Globus pallidus (tissue), 1 donor: ENCODE measurements at places on chromosomes 5 and 9.

DNA sequence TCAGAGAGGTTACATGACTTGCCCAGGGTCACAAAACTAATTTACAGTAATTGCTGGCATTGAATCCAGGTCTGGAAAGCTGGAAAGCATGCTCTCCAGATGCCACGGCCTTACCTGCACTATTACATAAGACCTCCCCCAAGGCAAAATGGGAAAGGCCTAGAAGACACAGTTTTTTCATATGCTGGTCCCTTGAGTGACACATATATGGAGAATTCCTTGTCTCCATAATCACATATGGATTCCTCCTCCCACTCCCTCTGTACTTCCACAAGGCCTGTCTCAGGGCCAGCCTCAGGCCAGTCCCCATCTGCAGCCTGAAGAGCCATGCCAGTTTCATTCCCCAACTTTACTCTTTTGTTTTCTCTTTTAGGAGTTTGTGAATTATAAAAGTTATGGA is 28.6 kb upstream of the MEIKIN start:
- DNase-seq, result no peak

- DNase-seq, result no peak
Measured at GRCh38 chr9:100064872-100065581, 33.8 kb downstream of the ERP44 start.

- DNase-seq, result no peak
Measured at GRCh38 chr5:34529581-34530331, 126.4 kb upstream of the RAI14 start.

GRCh38 chr5:96718635-96719077 is 56.5 kb downstream of the CAST start:
- DNase-seq, result no peak

GRCh38 chr5:10969684-10970180 is 208.7 kb upstream of the DAP start:
- no peak for DNase-seq

GRCh38 chr5:163193886-163194285 is 243.5 kb upstream of the CCNG1 start:
- DNase-seq, result no peak

DNA sequence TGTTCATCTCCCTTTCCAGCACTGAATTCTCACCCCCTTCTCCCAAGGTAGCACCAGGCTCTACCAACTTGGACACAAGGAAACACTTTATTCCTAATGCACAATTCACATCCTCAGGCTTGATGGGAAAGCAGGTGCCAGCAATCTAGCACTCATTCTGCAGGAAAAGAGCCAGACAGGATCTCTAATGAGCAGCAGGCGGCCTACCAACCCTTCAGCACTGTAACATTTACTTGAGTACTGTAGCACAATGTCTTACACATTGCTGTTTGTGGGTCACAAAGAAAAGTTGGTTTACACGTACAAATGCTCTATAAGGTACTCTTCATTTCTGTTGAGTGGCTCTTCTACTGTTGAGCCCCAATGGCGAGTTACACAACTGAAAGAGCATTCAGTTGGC is 254.4 kb downstream of the MLLT3 start:
- DNase-seq, result no peak

GRCh38 chr5:27908341-27908740 is 870.0 kb upstream of the CDH9 start:
- no peak for DNase-seq

- no peak for DNase-seq
Measured at GRCh38 chr9:88221105-88221504, 82.8 kb upstream of the SPATA31C2 start.

DNA sequence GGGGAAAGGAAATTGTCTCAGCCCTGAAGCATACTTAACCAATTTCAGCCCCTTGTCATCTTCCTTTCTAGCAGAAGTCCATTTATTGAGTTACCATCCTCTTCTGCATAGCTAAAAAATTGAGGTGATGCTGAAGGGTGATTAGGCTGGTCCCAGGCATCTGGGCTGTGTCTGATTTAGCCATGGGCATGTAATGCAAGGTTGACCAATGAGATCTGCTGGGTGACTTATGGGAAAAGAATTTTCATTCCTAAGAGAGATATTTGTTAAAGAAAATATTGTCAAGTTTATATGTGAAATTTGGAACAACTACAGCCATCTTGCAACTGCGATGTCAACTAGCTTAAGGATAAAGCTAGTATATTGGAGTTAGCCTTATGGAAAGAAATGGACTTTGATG is 5.1 kb downstream of the ITGA2 start:
- no peak for DNase-seq

GRCh38 chr5:179406031-179406961 is 61.0 kb upstream of the ADAMTS2 start:
- no peak for DNase-seq

- no peak for DNase-seq
Measured at GRCh38 chr5:177367323-177367848, 9.7 kb downstream of the RGS14 start.

GRCh38 chr5:9168791-9169556 is 376.9 kb downstream of the SEMA5A start:
- DNase-seq, result no peak

DNA sequence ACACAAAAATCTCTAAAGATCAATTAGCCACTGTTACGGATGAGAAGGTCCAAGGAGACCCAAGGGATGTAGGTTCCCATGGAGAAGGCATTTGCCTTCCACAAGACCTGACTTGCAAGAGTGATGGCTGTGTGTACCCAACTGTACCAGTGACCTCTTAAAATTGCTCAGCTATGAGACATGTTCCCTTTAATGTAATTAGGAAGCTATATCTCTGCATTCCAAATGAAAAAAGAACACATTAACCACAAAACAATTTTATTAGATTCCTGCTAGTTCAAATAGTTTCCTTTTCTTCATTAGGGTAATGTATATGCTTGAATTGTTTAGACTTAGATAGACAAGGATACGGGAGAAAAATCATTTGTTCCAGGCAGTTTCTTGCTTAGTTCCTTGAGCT is 3.3 kb downstream of the OR2Y1 start:
- DNase-seq, result no peak

DNA sequence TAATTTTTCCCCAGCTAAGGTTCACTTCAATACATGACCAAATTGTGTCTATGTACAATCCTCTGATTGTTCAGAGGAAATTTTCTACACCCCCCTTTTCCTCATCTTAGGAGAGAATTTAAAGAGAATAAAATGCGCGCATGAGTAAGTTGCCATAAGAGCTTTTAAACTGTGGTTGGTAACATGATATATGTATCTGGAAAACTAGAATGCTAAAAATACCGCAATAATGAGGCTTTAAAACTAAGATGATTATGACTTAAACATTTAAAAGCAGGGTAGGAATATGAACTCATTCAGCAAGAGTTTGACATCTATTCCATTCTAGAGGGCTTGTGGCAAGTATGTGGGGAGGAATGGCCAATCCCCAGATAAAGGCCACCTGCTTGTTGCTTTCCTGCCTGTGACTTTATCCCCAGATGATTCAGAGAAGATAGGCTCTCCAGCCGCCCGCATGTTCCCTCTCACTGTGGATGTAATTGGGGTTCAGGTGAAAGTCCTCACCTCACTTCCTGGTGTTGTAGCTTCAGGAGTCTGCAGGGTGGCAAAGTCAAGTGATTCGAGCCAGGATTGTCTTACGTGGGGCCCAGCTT is 26.5 kb upstream of the BASP1 start:
- no peak for DNase-seq

GRCh38 chr5:102762095-102762534 is 7.0 kb downstream of the PAM start:
- no peak for DNase-seq

DNA sequence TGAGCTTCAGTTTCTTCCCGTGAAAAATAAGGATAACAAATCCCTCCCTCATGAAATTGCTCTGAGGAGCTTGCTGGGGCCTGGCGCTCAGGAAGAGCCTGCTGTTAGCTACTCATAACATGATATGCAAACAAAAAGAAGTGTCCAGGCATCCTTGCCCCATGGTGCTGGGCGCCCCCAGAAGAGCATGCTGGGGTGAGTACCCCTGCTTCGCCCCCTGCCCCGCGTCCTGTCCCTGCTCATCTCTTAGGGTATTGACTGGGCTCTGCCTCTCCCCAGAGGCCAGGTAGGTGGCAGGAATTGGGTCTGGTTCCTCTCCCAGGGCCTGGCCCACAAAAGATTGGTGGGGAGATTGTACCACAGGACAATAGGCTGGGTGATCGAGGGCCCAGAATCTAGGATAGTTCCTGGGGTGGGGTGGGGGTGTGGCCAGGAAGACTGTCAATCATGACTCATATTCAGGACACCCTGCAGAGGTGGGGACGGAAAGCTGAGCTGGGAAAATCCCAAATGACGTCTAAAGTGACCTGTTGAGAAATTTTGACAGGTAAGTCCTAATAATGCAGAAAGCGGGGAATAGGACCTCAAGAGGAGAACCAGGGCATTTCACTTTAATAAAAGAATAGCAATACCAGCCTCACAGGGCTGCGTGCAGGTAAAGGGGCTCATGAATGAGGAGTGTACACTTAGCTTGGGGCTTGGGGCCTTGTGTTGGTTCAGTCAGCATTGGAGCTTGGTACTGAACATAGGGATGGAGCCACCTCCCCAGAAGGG is 8.9 kb downstream of the PITX1 start:
- DNase-seq, result no peak

- DNase-seq, result no peak
Measured at GRCh38 chr5:107782561-107783169, 111.9 kb upstream of the EFNA5 start.

DNA sequence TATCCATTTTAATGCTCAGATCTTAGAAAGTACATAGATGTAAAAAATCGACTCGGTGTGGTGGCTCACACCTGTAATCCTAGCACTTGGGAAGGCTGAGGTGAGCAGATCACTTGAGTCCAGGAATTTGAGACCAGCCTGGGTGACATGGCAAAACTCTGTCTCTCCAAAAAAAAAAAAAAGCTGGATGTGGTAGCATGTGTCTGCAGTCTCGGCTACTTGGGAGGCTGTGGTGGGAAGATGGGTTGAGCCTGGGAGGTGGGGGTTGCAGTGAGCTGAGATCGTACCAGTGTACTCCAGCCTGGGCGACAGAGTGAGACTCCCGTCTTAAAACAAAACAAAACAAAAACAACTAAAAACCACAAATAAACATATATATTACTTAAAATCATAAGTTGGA is 61.4 kb downstream of the RASA1 start:
- no peak for DNase-seq

GRCh38 chr5:131382407-131383395 is 118.8 kb downstream of the CDC42SE2 start:
- DNase-seq, result peak; percentile 65
